CD4-positive, alpha-beta T cell treated with Interleukin-4 for 1 hour (primary cell): ENCODE measurements at places on chromosomes 13 and 19.
A peak's percentile ranks its signal among the peaks of the same experiment; 100 is the strongest.

DNA sequence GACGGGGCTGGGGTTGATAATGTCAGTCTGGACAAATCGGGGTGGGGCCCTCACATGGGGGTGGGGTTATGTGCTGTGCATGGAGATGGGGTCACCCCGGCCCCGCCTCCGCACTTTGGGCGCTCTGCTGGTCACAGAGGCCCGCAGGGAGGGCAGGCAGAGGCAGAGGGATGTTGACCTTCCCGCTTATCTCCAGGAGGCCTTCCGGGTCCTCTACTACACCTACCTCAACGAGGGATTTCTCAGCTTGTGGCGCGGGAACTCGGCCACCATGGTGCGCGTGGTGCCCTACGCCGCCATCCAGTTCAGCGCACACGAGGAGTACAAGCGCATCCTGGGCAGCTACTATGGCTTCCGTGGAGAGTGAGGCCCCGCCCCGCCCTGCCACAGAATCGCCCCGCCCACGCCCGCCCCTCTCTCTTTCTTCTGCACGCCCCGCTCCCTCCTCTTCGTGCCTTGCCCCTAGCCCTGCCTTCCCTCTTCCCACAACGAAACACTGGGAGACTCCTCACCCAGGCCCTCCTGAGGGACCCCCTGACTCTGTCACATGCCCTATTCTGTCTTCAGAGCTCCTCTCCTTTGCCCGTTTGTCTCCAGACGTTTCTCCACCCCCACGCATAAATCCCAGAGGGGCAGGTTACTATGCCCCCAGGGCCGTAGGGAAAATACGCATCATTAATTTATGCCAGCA lies 32.8 kb downstream of the TMEM161A start:
- DNase-seq, result no peak

- DNase-seq, result no peak
Measured at GRCh38 chr19:29262085-29262484, 49.1 kb upstream of the UQCRFS1 start.

GRCh38 chr13:20019043-20019442 lies 60.5 kb downstream of the ZMYM2 start:
- DNase-seq, result no peak

DNA sequence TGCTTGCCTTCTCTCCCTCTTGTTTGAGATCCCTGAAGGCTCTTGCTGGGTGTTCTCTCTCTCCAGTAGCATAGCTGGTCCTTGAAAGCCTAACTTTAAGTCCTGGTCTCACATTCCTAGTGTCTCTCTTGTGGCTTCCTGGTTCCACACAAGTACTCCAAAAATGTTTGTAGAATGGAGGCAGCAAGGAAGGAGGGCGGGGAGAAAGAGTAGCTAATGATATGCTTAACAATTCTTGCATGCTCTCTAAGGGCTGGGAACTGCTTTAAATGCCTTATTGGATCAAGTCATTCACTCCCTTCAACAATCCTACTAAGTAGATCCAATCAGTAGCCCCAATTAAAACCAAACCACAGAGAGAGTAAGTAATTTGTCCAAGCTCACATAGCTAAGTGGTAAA lies 357.3 kb downstream of the KLF5 start:
- no peak for DNase-seq

- DNase-seq, result no peak
Measured at GRCh38 chr13:22561581-22561980, 619.2 kb upstream of the SGCG start.

DNA sequence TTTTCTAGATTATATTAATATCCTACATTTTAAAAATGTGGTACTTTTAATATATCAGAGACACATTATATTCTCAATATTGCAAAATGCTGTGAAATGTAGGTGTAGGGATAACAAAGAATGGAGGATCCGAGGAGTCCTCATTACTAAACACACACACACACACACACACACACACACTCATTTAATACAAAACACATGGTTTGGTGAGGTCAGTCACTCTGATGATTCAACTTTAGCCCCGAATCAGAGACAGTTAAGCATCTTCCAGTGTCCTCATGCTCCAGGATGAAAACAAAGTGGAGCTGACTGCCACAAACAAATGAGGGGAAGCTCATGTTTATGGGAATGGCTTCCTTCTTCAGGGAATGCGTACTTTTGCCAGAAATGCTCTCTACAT lies 147.5 kb downstream of the CYSLTR2 start:
- no peak for DNase-seq

DNA sequence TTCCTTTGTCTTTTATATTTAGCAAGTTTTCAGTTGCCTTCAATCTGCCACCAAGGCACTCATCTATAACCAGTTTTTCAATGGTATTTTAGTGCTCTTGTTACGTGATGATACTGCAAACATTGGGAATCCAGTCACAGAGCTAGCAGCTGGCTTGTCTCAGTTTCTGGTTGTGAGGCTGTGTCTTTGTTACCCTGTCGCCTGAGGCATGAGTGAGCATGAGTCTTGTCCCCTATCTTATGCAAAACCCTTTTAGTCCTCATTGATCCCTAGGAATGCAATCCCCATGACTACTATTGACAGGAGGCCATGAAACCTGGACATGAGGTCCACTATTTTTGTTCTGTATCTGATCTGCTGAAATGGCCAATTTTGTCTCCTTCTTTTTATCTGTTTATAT lies 391.0 kb downstream of the LMO7 start:
- DNase-seq, result no peak

DNA sequence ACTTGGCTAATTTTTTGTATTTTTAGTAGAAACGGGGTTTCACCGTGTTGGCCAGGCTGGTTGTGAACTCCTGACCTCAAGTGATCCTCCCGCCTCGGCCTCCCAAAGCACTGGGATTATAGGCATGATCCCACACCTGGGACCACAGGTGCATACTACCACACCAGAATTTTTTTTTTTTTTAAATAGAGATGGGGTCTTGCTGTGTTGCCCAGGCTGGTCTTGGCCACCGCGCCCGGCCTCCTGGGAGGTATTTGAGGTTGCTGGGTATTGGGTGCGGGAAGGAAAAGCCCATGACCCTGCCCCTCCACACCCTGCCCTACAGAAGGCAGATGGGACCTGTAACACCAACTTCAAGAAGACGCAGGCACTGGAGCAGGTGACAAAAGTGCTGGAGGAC lies 13.6 kb downstream of the ACTMAP start:
- no peak for DNase-seq

DNA sequence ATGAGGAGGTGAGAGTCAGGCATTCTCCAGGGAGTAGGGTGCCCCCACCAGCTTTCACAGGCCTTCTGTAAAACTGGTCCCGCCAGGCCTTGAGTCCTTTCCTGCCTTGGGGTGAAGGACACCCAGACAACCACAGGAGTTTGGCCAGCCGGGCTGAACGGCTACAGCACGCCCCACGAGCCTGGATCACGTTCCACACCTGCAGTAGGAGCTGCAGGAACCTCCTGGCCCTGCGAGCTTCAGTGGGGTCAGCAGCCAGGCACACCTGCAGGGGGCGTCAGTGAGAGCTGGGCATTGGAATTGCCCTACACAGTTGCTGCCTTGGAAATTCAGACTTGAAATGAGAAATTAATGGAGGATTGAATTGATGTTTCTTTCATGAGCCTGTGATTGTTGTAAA lies 45.7 kb downstream of the COL4A2 start:
- no peak for DNase-seq

GRCh38 chr19:46555628-46556280 lies 45.4 kb upstream of the CALM3 start:
- no peak for DNase-seq

GRCh38 chr19:29641597-29641996 lies 23.7 kb upstream of the PLEKHF1 start:
- no peak for DNase-seq

- no peak for DNase-seq
Measured at GRCh38 chr19:29854033-29854432, 42.2 kb downstream of the CCNE1 start.

DNA sequence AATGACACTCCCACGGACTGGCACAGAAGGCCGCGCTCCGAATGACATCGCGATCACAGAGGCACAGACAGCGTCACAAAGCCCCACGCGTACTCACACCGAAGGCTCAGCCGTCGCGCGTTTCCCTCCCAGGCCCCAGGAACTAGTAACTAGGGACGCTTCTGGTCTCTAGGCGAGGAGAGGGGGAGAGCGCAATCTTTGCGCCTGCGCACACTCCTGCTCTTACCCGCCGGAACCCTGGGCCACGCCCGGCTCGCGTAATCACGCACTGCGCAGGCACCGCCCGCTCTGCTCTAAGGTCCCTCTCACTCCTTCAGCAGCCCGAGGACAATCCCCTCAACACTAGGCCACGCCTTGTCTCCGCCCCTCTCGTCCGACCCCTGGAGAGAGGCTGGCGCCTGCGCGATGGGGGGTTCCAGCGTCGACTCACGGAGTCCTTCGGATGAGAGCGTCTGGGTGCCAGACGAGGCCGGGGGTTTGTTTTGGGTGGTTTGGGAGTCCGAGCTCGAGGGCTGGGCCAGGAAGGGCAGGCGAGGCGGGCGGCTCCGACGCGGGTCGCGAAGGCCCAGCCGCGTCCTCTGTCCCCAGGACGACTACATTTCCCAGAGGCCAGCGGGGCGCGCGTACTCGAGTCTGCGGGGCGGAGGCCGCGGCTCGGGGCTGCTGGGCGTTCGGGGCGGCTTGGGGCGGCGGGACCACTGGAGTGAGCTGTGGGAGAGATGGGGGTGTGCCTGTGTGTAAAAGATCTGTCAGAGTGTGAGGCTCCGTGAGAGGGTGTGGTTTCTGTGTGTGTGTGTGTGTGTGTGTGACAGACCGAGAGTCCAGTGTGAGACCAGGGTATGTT lies at the start of gene ZNF471:
Gene ZNF471, plus strand, starts transcription at position 410 of the 844 bp plus-strand sequence. CDS start 3,717 bp downstream, outside the sequence.
- peak; percentile 86 for DNase-seq

- DNase-seq, result no peak
Measured at GRCh38 chr13:32191452-32191998, 123.6 kb downstream of the ZAR1L start.

DNA sequence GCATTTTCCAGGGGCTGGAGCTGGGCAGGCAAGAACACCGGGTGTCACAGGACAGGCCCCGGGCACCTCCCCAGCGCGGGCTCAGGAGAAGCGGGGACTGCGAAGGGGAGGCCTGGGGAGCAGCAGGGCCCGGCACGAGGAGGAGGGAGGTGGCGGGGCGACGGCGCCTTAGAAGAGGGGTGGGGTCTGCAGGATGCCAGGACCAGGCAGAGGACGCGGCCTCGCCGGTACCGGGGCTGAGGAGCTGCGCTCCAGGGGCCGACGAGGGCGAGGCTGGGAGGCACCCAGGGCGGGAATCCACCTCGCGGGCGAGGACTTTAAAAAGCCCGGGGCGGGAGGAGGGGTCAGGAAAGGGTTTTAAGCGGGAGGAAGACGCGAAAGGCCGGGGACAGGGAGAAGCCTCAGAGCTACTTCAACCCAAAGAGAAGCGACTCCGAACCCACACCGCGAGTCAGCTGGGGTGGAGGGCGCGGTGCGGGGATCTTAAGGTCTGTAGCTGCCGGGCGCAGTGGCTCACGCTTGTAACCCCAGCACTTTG lies 665 bp downstream of the ZNF347 start:
- DNase-seq, result peak; percentile 33

GRCh38 chr13:96020931-96021330 lies 32.3 kb downstream of the UGGT2 start:
- no peak for DNase-seq

DNA sequence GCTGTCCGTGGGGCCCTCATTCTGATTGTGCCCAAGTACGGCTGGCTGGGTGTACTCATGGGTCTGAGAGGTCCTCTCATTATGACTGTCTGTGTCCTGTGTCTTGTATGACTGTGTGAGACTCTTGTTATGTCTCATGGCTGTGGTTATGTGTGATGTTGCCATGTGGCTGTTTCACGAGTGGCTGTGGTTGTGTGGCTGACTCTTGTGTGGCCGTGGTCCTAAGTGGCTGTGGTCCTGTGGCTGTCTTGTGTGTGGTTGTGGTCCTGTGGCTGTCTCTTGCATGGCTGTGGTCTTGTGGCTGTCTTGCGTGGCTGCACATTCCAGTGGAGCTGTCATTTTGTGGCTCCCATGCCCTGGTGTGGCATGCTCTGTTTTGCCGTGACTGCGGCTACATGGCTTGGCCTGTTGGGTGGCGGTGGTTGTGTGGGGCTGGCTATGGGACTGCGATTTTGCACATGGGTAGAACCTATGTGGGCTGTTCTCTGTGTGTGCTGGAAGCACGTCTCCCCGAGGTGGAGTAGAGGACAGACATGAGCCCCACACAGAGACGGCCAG lies 2.5 kb downstream of the LYL1 start:
- peak; percentile 81 for DNase-seq

DNA sequence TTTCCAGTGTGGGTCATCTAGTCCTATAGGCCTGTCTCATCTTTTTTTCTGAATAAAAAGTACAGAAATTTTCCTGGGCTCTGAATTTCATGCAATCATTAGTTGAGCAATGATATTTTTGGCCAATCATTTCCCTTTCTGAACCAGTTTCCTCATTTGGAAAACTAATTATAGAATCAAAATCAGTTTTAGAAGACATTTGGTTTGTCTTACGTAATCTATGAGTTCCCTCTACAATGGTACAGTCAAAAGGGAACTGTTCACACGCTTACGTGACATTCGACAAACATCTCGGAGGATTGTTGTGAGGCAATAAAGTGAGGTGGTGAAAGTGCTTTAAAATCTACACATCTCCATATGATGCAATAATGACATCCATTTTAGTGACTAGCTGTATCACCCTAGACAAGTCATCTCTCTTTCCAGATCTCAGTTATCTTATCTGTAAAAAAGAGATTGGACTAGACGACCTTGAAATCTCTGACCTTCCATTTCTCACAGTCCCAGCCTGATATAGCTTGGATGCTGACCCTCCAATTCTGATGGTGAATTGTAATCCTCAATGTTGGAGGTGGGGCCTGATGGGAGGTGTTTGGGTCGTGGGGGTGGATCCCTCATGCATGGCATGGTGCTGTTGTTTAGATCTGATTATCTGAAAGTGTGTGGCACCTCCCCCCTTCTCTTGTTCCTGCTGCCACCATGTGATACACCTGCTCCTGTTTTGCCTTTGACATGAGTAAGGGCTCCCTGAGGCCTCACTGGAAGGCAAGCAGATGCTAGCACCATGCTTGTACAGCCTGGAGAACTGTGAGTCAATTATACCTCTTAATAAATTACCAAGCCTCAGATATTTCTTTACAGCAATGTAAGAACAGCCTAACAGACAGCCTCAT lies 26.7 kb downstream of the FLT1 start:
- peak; percentile 65 for DNase-seq

DNA sequence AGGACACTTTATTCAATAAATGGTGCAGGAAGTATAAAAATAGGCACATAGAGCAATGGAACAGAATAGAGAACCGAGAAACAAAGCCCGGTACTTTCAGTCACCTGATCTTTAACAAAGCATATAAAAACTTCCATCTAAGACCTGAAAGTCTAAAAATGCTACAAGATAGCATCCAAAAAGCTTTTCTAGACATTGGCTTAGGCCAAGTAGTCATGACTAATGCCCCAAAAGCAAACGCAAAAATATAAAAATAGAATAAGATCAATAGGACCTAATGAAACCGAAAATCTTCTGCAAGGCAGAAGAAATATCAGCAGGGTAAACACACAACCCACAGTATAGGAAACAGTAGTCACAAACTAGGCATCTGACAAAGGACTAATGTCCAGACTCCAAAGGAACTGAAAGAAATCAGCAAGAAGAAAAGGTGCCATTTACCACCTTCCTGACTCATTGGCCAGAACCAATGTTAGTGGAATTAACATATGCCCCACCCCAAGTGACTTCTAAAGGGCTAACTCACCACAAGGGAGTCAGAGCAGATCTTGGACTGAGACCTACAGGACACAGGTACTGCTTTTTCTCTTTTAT lies 40.8 kb upstream of the CEACAM21 start:
- peak; percentile 20 for DNase-seq

GRCh38 chr19:6766357-6767080 lies 716 bp downstream of the SH2D3A start:
- DNase-seq, result no peak

GRCh38 chr19:36256853-36257519 lies 42.1 kb downstream of the ZNF146 start:
- no peak for DNase-seq

- DNase-seq, result no peak
Measured at GRCh38 chr13:98351636-98352035, 174.6 kb upstream of the RNF113B start.
